ENCODE measurements at places on chromosomes 1 and 21.

DNA sequence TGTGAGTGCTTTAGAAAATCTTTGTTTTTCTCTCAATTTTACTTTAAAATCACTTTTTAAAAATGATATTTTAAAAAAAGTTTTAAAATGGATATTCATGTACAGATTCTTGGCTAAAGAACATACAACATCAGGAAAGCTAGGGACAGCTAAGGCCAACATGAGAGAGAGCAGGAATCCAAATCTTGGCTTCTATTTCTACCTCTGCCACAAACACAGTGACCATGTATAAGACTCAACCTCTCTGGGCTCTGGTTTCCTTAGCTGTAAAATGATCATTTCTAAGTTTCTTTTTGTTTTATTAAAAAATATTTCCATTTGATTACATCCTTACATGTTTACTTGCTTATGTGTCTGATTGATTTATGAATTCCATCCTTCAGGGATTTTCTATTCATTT is 1.2 kb downstream of the VCAM1 start:
- no peak for DNase-seq

GRCh38 chr1:81584398-81584797 is 216.3 kb upstream of the ADGRL2 start:
- DNase-seq = no peak

GRCh38 chr1:192506741-192507155 is 68.8 kb upstream of the RGS1 start:
- DNase-seq = peak; percentile 54

- DNase-seq = no peak
Observed at GRCh38 chr21:38503583-38503982, 5.3 kb upstream of the ERG start.

DNA sequence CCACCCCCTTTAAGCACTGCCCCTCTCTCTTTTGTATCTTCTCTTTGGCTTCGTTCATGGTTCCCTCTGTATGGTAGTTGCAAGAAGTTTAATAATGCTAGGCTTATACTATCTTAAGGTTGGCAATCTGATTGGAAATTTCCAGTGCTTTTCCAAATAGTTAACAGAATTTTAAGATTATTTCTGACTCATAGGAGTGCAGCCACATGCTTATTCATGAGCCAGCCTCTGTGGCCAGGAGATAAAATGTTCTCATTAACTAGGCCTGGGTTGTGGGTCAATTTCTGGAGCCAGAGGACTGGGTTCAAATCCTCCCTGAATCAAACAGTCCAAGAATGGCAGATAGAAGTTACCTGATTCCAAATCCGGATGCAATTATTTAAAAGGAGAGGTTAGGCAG is 103.1 kb downstream of the ATP6V1G3 start:
- no peak for DNase-seq

GRCh38 chr1:242468784-242469183 is 55.7 kb downstream of the PLD5 start:
- DNase-seq = no peak

DNA sequence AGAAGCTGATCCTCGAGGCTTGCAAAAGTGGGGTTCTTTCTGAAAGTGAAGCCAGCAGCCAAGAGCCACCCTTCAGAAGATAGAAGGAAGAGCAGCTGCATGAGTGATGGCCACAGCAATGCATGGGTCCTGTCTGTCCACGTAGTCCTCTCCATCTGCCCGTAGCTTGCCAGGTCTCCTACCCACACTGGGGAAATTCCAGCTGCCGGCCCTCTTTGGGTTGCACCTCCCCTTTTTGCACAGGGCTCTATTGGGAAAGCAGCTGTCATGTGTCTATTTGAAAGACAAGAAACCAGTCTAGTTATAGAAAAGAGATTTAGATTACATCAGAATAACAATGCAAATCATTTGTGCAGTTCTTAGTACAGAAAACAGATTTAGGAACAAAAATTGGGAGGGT is 204.4 kb downstream of the GIPC2 start:
- no peak for DNase-seq

DNA sequence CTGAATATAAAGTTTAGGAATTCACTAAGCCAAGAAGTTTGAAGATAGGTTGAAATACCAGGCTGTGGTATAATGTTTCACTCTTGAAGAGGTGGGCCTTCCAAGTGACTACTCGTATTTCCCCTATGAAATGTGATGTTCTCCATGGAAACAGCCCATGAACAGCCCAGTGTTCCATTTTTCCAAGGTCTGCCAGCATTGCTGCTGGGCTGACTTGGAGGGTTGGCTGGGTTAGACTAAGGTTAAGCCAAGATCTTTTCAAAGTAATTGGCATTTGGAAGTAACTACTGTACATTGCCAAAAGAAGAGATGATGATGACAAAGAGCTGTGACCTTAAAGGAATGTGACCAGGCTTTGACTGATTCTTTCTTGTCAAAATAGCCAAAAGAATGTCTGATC is 73.8 kb downstream of the RPE65 start:
- DNase-seq = no peak

- peak; percentile 39 for DNase-seq
Observed at GRCh38 chr1:25922971-25923552, 16.8 kb upstream of the STMN1 start.

- DNase-seq = peak; percentile 65
Observed at GRCh38 chr1:24849672-24850295, 80.3 kb downstream of the RUNX3 start.

DNA sequence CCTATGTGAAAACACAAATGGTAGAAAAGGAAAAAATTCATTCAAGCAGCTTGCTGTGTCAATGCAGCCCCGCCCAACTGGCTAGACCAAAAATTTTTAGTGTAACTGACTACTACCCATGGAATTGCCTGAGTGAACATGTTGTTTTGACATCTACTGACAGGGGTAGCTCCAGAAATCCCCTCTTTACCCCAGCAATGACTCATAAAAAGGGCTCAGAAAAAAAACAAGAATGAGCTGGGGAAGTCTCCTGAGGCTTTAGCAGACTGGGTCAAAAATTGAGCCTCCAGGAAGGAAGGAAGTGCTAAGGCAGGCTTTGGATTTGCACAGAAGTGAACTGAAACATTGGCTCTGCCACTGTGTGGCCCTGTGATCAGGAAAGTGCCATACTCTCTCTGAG is 24.4 kb upstream of the FGGY start:
- peak; percentile 36 for DNase-seq

GRCh38 chr1:99634971-99635624 is 10.8 kb upstream of the PALMD start:
- DNase-seq = no peak

GRCh38 chr1:24190983-24191461 is 3.9 kb upstream of the IFNLR1 start:
- peak; percentile 27 for DNase-seq

DNA sequence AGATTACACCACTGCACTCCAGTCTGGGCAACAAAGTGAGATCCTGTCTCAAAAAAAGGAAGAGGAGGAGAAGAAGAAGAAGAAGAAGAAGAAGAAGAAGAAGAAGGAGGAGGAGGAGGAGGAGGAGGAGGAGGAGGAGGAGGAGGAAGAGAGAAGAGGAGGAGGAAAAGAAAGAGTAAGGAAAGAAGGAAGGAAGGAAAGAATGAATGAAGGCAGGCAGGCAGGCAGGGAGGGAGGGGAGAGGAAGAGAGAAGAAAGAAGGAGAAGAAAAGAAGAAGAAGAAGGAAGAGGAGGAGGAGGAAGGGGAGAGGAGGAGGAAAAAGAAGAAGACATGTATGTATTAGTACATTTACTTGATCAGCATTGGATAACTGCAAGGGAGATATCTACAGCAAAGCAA is 26.7 kb downstream of the MIS18A start:
- DNase-seq = no peak

DNA sequence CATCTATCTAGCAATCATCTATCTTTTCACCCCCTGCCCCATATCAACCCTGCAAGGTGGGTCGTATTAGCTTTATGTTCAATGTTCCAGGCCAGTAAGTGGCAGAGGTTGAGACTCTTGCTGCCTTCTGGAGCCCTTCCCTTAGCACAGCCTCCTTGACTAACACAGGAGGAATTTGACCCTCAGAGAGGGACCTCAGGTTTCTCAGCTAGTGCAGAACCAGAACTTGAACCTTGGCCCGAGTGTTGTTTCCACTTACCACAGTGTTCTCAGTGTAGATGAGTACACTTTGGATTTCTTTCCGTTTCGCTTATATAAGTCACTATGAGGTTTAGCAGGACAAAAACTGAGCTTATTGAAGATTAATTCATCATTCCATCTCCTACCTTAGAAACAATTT is 11.1 kb upstream of the ATF3 start:
- DNase-seq = no peak

DNA sequence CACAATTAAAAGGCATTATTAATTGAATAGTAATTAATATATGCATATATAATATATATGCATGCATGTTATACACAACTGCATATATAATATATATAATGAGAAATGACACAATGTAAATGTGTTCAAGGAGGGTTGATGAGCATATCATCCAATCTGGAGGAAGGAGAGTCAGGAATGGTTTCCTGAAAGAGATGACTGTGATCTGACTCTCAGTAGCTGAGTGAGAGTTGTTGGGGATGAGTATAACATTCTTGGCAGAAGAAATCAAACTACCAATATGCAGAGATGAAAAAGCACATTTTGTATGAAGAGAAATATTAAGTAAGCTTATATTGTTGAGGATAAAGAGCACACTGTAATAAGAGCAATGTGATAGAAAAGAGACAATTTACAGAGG is 37.3 kb downstream of the F13B start:
- no peak for DNase-seq

DNA sequence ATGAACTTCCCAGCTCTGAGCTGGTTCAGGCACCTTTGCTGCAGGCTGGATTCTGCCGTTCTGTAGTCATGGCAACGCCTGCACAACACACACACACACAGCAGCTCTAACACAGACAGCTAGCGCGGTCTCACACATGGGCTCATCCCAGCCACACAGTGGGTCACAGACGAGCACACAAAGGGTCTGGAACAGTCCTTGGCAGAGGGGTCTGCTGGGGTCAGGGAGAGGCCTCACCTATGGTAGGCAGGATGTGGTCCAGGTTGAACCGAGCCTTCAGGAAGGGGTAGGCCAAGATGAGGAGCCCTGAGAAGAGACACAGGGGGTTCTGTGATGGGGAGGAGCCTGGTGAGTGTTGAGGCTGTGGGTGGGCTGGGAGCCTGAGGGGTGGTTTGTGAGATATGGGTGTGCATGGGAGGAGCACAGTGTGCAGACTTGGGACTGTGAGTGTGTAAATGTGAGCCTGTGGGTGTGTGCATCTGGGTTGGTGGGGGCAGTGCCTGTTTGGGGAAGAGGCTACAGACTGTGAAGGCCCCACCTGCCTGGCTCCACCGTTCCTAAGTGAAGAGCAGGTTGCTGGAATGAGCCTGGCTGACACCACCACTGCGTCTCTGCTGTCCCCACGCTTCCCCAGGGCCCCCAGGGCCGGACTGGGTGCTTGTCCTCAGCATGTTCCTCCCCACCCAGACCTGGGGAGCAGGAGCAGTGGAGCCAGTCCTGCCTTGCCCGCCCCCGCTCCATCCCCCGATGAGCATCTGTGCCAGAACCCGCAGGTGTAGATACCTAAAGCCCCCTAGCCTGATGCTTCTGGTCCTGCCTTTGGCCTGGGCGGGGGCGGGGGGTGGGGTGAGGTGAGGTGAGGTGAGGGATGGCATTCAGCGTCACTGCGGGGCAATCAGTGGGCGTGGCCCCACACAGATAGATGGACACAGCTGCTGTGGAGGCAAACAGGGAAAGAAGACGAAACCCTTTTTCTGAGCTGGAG is 1.5 kb downstream of the KNCN start:
- DNase-seq = peak; percentile 73

- DNase-seq = peak; percentile 73
Observed at GRCh38 chr1:1038694-1039093, 18.8 kb downstream of the AGRN start.

DNA sequence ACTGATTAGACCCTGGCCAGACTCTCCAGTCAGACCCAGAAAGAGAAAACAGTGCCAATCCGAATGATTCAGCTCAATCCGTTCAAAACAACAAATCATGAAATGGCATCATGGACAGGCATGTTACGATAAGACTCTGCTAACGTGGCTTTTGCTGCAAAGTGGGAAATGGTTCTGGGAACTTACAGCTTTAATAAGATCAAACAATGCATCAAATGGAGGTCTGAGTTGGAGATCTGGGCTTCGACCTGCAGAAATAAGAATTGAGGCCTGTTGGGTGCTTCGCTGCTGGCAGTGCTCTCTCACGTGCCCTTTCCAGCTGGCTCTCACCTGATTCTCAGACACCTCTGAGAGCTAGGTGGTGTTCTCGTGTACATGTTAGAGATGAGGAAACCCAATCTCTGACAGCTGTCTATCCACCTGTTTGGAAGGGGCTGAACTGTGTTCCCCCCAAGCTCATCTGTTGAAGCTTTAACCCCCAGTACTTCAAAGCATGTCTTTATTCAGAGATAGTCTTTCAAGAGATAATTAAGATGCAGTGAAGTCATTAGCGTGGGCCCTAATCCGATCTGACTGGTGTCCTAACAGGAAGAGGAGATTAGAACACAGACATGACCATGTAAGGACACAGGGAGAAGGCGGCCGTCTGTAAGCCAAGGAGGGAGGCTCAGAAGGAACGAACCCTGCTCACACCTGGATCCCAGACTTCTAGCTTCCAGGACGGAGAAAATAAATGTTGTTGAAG is 45.5 kb upstream of the ETS2 start:
- peak; percentile 74 for DNase-seq

GRCh38 chr1:224259986-224260385 is 70.0 kb downstream of the NVL start:
- DNase-seq = no peak

- DNase-seq = peak; percentile 1
Observed at GRCh38 chr1:74426208-74426937, 86.0 kb downstream of the LRRC53 start.

DNA sequence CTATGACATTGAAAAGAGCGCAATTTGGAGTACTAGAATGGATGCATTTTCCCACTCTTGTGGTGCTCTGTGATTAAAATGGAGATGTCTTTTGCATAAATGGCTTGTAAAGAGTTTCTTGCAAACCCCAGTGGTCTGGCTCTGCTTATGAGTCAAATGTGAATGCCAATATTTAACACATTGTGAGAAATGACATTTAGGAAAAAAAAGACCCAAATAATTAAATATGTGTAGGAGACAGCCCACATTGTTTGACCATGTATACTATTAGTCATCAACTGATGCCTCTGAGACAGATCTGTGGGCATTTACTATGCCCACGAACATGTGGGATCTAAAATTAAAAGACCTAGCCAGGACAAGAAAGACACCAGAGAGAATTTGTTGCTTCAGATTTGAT is 22.2 kb upstream of the RUNX1 start:
- DNase-seq = no peak

- peak; percentile 60 for DNase-seq
Observed at GRCh38 chr1:100443811-100444571, 91.7 kb downstream of the CDC14A start.

DNA sequence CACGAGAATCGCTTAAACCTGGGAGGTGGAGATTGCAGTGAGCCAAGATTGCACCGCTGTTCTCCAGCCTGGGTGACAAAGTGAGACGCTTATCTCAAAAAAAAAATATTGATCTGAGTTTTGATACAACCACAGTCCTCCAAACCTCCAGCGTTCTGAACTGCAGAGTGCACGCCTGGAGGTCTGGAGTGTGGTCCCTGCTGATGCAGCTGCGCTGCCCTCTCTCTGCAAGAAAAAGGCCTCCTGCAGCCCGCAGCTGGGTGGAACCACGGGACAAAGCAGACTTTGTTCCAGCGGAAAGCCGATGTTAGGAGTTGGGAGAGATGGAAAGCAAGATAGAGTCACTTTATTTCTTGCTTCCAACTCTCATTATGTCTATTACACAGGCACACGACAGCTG is 144.9 kb upstream of the SOD1 start:
- no peak for DNase-seq
